ENCODE measurements at places on chromosomes 16 and 17. TPM values are rescaled to one million over a fixed set of nuclear protein-coding genes. Genes with fewer than 3 reads are reported as not detected.

GRCh38 chr16:79422064-79422463, 178.5 kb downstream of the MAF start:
- DNase-seq, result no peak

ARHGAP23 gene
- 23.6 TPM for polyA plus RNA-seq

- DNase-seq, result no peak
Observed at GRCh38 chr17:78718575-78719208, 63.4 kb downstream of the CYTH1 start.

GRCh38 chr16:87043231-87044031, 273.8 kb downstream of the C16orf95 start:
- DNase-seq, result no peak

LRRC36 gene
- 2.5 TPM for polyA plus RNA-seq

PRR11 gene
- polyA plus RNA-seq, result 11.9 TPM

UBALD2 gene
- 68.4 TPM for polyA plus RNA-seq

- DNase-seq, result peak; percentile 67
Observed at GRCh38 chr16:85750827-85751697, at the start of gene C16orf74. Gene C16orf74, minus strand, starts transcription at chr16:85751096. Its CDS starts 15,879 bp downstream, at chr16:85735217.

- DNase-seq, result no peak
Observed at GRCh38 chr16:56558024-56558747, 6.7 kb upstream of the MT4 start.

- DNase-seq, result peak; percentile 38
Observed at GRCh38 chr17:50785946-50786570, 18.7 kb upstream of the ANKRD40CL start.

AGRP gene
- polyA plus RNA-seq, result 0.13 TPM

GRCh38 chr16:1938316-1938715, 4.7 kb downstream of the MSRB1 start:
- DNase-seq, result peak; percentile 44

- no peak for DNase-seq
Observed at GRCh38 chr17:61805399-61805798, 57.9 kb downstream of the BRIP1 start.

KRTAP9-1 gene
- polyA plus RNA-seq, result not detected

GINS3 gene
- 7.6 TPM for polyA plus RNA-seq

NPIPB2 gene
- polyA plus RNA-seq, result 26.0 TPM

DNA sequence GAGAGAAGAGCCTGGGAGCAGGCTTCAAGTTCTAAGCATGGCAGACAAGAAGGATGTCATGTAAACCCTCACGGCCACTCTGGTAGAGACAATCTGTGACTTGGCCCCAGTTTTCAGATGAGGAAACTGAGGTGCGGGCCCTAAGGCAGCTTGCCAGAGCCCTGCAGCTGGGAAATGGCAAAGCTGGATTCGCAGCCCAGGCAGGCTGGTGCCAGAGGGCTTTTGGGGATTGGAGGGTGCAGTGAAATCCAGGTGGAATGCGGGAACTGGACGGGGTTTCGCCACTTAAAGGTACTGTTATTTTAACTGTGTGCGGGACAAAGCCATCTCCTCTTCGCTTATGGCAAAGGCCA, 477 bp upstream of the OSGIN1 start:
- no peak for DNase-seq

DNA sequence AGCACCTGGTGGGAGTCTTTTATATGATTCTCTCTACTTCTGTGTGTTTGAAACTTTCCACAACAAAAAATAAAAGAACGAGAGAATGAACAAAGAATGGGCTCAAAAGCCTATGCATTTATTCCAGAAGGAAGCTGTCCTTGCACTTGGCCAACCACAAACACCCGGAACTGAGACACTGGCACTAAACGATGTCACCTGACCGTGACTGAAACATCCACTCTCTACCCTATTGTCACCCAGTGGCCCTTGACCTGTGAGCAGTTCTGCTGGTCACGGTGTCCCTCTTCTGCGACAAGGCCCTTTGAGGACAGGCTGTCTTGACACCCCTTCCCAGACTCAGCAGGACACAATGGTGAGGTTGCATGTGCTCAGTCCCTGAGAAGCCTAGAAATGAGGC, 56.6 kb downstream of the TEKT5 start:
- DNase-seq, result no peak

DNA sequence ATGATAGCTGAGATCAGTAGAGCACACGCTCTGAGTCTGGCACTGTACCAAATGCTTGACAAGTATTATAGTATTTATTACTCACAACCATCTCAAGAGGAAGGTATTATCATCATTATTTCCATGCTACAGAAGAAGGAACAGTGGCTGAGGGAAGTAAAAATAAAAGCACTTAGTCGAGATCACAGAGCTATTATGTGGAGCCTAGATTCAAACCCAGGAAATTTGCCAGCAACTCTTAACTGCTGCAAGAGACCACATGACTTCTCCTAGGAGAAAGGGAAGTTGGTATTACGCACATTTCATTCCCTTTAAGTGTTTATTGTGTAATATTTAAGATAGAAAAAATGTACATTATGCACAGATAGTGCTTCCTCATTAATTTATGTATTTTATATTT, 1.0 kb upstream of the RHOT1 start:
- peak; percentile 72 for DNase-seq

GRCh38 chr16:4391631-4392381, 20.2 kb downstream of the VASN start:
- DNase-seq, result no peak

GRCh38 chr16:78443542-78444364, 344.3 kb downstream of the WWOX start:
- DNase-seq, result no peak

GRCh38 chr17:7063518-7064094, 16.4 kb downstream of the CLEC10A start:
- DNase-seq, result no peak

SRCAP gene
- 36.8 TPM for polyA plus RNA-seq

- no peak for DNase-seq
Observed at GRCh38 chr16:73016488-73016830, 31.5 kb downstream of the ZFHX3 start.

CA5A gene
- 0.03 TPM for polyA plus RNA-seq

DNA sequence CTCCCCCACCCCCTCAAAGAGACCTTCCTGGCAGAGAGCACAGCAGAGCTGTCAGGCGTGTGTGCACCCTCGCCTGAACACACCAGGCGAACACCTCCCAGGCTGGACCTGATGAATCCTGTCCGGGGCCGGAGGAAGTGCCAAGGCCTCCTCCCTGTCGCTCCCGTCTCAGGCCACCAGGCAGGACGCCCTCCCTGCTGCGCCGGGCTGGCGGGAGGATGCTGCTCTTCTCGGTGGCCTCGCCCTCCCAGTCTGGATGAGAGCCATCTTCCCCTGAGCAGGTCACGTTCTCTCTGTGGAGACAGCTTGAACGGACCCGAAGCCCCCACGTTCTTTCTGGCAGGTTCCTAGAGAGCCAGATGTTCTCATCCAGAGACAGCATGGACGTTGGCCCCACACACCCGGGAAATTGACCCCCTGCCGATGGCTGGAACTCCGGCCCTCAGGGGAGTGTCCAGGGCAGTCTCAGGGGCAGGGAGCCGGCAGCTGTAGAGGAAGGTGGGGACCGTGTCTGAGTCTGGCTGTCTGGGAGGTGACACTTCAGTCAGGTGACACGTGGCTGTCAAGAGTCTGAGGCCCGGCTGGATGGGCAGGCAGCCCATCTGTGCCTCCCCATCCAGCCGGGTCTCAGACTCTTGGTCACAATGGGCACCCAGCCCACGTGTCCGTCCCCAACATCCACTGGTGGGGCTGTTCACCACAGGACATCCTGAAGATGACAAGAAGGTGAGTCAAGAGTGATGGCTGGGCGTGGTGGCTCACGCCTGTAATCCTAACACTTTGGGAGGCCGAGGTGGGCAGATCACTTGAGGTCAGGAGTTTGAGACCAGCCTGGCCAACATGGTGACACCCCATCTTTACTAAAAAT, 5.0 kb upstream of the TIMP2 start:
- DNase-seq, result no peak

DNA sequence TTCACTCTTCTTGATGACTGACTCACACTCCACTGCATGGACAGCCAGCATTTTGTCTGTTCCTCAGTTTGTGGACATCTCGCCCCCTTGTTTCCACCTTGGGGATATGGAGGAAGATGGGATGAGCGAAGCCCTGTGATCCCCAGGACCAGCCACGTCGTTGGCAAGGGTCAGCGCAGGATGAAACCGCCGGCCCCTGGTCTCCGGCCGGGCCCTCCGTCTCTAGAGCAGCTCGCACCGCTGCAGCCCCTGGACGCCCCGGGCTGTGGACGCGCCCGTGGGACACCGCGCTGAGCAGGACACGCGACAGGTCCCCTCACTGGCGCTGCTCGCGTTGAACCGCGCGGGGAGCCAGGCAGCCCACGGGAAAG, 604 bp upstream of the ZC3H18 start:
- DNase-seq, result no peak

- no peak for DNase-seq
Observed at GRCh38 chr17:34308371-34308770, 10.9 kb upstream of the CCL8 start.

DNA sequence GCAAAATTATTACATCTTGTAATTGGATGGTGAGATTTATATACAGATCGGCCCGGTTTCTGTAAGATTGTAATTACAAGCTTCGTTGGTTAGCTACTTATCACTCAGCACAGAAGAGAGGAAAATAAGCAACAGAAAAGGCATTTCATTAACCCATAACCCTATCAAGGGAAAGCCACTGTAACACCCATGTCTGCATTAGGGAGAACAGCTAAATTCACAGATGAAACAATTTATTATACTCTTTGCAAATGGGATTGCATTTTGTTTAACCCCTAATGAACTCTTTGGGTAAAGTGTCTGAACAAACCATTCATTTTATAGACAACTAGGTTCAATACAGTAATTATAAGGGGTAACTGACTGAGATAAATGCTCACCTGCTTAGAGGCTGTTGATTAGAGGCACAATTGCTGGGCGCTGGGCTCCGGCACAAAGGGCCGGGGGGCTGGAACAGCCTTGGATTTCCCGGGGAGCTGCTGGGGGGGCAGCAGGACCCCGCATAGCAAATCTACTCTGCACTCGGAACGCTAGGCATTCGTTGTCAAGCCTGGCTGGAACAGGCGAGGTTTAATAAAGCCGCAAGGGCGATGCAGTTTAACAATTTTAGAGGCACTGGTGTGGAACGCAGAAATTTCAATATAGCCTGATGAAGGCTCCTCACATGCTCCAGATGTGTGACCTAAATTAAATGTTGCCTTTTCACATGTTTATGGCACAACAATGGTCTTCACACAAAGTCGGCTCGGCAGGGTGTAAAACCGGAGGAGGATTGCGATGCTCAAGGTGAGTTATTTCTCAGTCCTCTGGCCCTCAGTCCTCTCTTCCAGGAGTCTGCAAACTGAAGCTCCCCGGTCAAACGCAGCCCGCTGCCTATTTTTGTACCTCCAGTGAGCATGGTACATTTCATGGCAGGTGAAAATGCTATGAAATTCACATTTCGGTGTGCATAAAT, 134.0 kb upstream of the IRX6 start:
- no peak for DNase-seq

DNA sequence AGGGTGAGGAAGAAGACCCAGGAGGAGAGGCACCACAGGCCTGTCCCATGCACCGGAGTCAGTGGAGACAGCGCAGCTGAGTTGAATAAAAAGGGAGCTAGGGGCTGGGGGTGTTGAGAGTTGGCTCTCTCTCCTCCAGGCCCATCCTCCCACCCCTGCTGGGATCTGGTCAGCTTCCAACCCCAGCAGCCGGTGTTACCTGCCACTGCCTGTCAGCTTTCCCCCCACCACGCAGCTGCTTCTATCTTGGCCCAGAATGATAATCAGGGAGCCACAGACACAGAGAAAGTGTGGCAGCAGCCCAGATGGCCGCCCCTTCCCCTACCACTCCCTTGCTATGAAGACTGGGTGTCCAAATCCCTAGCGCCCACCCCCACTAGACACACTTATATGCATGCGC, 120.6 kb upstream of the RPL38 start:
- no peak for DNase-seq

Measured in large intestine (tissue), 12 donors.